ENCODE measurements at places on chromosomes 11 and 22.

DNA sequence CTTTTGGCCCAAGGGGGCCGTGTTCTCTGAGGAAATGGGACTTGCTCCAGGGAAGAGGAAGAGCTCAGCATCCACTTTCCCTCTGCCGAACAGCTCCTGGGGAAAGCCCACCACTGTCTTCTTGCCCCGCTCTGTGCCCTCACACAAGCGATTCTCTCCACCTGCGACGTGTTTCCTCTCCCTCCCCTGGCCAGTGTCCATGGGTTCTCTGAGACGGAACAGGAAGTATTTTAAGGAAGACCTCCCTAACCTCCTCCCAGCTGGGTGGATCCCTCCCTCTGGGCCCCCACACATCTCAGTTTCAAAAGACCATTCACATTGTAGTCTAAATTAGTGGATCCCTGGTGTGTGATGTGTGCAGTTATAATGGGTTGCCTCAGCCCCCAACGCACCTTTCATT lies 1.6 kb downstream of the TP53AIP1 start:
- H3K4me3 ChIP-seq, result no peak overlapping the region
- H3K36me3 ChIP-seq, result no peaks in the 10 kb centered on the region
- no peaks in the 10 kb centered on the region for H3K27me3 ChIP-seq
- no peak for DNase-seq
- H3K4me1 ChIP-seq, result no peaks in the 10 kb centered on the region

- DNase-seq, result no peak
- H3K4me1 ChIP-seq, result no peaks in the 10 kb centered on the region
Measured at GRCh38 chr11:70535191-70535971, 137.1 kb downstream of the CTTN start.

DNA sequence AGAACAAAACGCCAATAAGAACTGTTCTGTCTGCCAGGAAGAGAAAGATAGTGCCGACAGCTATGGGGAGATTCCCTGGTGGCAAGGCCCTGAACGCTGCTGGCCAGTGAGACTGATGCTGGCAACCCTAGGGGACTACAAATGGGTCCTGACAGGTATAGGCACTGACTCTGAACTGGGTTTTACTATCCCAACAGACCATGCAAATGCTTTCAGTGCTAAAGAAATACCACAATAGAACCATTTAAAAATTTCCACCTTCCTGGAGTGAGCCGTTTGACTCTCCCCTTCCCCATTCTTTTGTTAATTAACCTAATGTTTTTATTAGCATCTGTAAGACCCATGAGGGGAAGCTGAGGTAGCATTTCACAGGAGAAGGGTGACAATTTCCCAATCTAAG lies 25.7 kb downstream of the USP28 start:
- peaks cover 13% of the 10 kb centered on the region for H3K36me3 ChIP-seq
- peaks cover 8% of the 10 kb centered on the region for H3K4me1 ChIP-seq
- no peak overlapping the region for H3K4me3 ChIP-seq
- H3K27me3 ChIP-seq, result no peaks in the 10 kb centered on the region
- H3K27ac ChIP-seq, result no peak overlapping the region

GRCh38 chr22:46848197-46848596 lies 85.7 kb downstream of the TBC1D22A start:
- H3K27ac ChIP-seq, result no peak overlapping the region
- no peak for DNase-seq
- no peaks in the 10 kb centered on the region for H3K27me3 ChIP-seq
- H3K4me1 ChIP-seq, result peaks cover 7% of the 10 kb centered on the region

GRCh38 chr11:17077240-17077519 lies 287 bp downstream of the RPS13 start:
- H3K27ac ChIP-seq, result peak overlapping the region; percentile 85
- H3K36me3 ChIP-seq, result peaks cover 19% of the 10 kb centered on the region
- peak overlapping the region; percentile 97 for H3K4me3 ChIP-seq
- no peak for DNase-seq
- no peaks in the 10 kb centered on the region for H3K27me3 ChIP-seq
- peaks cover 12% of the 10 kb centered on the region for H3K4me1 ChIP-seq

- H3K36me3 ChIP-seq, result peaks cover 31% of the 10 kb centered on the region
- peaks cover 12% of the 10 kb centered on the region for H3K4me1 ChIP-seq
- H3K27me3 ChIP-seq, result no peaks in the 10 kb centered on the region
- peak overlapping the region; percentile 92 for H3K4me3 ChIP-seq
Measured at GRCh38 chr11:57335023-57335342, 709 bp downstream of the SSRP1 start.

GRCh38 chr11:116162086-116162885 lies 610.5 kb downstream of the BUD13 start:
- H3K36me3 ChIP-seq, result no peaks in the 10 kb centered on the region
- no peak for DNase-seq
- H3K27me3 ChIP-seq, result no peaks in the 10 kb centered on the region
- no peaks in the 10 kb centered on the region for H3K4me1 ChIP-seq
- no peak overlapping the region for H3K27ac ChIP-seq

GRCh38 chr11:1879941-1880720 lies 11.6 kb downstream of the PRR33 start:
- no peaks in the 10 kb centered on the region for H3K36me3 ChIP-seq
- peaks cover 18% of the 10 kb centered on the region for H3K4me1 ChIP-seq
- H3K27me3 ChIP-seq, result no peaks in the 10 kb centered on the region
- H3K4me3 ChIP-seq, result no peak overlapping the region
- H3K27ac ChIP-seq, result peak overlapping the region; percentile 55
- DNase-seq, result no peak

DNA sequence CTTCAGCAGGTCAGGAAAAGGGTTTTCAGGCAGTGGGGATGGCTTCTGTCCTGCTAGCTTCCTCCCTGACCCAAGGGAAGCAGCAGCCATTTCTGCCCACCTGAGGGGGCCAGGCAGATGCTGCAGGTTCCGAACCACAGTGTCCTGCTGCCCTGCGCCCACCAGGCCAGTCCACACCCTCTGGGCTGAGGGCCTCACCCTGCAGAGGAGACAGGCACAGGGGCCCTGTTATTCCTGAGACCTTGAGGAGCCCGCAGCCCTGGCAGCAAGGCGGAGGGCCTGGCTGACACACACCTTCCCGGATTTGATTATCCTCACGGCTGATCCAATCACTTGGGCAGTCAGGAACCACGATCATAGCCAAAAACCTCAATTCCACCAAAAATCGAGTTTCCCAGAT lies 725.8 kb downstream of the BRD1 start:
- H3K36me3 ChIP-seq, result no peaks in the 10 kb centered on the region
- no peak for DNase-seq
- H3K27ac ChIP-seq, result no peak overlapping the region
- H3K4me1 ChIP-seq, result peaks cover 11% of the 10 kb centered on the region
- H3K4me3 ChIP-seq, result no peak overlapping the region

DNA sequence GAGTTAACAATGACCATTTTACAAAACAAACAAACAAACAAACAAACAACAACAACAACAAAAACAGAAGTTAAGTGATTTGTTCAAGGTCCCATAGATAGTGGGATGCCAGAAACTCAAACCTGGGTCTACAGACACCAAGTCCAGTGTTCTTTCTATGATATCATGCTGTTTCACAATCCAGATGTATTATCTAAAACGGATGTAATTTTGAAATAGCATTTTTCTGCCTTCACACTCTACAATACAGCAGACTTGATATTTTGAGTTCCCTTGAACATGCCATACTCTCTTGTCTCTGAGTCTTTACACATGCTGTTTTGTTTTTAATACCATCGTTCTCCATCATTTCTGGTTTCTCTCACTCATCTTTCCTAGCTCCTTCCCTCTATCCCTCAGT lies 104.5 kb downstream of the RELT start:
- no peak overlapping the region for H3K4me3 ChIP-seq
- no peaks in the 10 kb centered on the region for H3K4me1 ChIP-seq
- no peaks in the 10 kb centered on the region for H3K27me3 ChIP-seq
- no peak for DNase-seq

- H3K4me3 ChIP-seq, result peak overlapping the region; percentile 14
- no peak overlapping the region for H3K27ac ChIP-seq
- peaks cover 20% of the 10 kb centered on the region for H3K4me1 ChIP-seq
- H3K36me3 ChIP-seq, result peaks cover 10% of the 10 kb centered on the region
- no peak for DNase-seq
Measured at GRCh38 chr22:24189249-24190158, 8.2 kb downstream of the SUSD2 start.

DNA sequence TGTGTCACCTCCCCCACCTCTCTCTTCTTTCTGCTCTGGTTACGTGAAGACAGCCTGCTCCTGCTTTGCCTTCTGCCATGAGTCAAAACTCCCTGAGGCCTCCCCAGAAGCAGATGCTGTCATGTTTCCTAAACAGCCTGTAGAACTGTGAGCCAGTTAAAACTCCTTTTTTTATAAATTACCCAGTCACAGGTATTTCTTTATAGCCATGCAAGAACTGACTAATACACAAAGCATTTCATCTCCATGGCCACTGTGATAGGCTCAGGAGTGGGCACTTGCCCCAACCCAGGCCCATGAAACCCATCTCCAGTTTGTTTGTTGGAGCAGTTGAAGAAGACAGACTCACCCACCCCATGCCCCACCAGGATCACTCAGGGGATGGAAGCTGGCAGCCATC lies 253.3 kb upstream of the ISX start:
- H3K27ac ChIP-seq, result no peak overlapping the region
- no peak overlapping the region for H3K4me3 ChIP-seq
- no peaks in the 10 kb centered on the region for H3K4me1 ChIP-seq
- DNase-seq, result no peak
- H3K27me3 ChIP-seq, result no peaks in the 10 kb centered on the region

GRCh38 chr22:48098921-48099245 lies 1336.4 kb downstream of the TBC1D22A start:
- H3K36me3 ChIP-seq, result no peaks in the 10 kb centered on the region
- no peaks in the 10 kb centered on the region for H3K4me1 ChIP-seq
- H3K4me3 ChIP-seq, result no peak overlapping the region
- no peak for DNase-seq
- no peak overlapping the region for H3K27ac ChIP-seq
- no peaks in the 10 kb centered on the region for H3K27me3 ChIP-seq

GRCh38 chr22:30267382-30268302 lies 991 bp upstream of the OSM start:
- H3K4me3 ChIP-seq, result peak overlapping the region; percentile 60
- H3K27me3 ChIP-seq, result no peaks in the 10 kb centered on the region
- no peak overlapping the region for H3K27ac ChIP-seq
- no peaks in the 10 kb centered on the region for H3K36me3 ChIP-seq
- H3K4me1 ChIP-seq, result no peaks in the 10 kb centered on the region
- no peak for DNase-seq

DNA sequence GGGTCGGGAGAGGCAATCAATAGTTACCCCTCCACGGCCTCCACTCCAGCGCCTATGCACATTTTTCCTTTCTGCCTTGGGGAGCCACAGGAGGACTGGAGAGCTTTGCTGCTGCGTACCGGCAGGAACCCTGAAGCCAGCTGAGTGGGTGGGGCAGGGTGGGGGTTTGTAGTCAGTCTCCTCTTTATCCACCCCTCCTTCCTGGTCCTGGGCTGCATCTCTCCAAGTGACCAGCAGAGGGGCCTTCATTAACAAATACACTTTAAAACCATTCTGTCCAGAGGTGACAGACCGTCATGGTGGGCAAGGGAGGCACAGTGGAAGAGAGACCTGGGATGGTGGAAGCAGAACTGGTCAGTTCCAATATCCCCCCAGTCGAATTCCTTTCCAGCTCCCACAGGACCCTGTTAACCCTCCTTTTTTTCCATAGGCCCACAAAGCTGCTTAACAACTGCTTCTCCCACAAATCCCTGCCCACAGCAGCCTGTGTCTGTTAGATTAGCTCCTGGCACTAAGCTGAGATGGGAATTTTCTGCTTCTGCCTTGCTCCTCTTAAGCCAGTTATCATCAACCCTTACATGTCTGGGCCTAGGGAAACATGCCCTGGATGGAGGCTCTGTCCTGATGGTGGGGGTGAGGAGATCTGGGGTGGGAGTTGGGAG lies 3.9 kb upstream of the ABCG4 start:
- H3K36me3 ChIP-seq, result no peaks in the 10 kb centered on the region
- no peak for DNase-seq
- H3K27ac ChIP-seq, result no peak overlapping the region
- H3K4me3 ChIP-seq, result no peak overlapping the region

DNA sequence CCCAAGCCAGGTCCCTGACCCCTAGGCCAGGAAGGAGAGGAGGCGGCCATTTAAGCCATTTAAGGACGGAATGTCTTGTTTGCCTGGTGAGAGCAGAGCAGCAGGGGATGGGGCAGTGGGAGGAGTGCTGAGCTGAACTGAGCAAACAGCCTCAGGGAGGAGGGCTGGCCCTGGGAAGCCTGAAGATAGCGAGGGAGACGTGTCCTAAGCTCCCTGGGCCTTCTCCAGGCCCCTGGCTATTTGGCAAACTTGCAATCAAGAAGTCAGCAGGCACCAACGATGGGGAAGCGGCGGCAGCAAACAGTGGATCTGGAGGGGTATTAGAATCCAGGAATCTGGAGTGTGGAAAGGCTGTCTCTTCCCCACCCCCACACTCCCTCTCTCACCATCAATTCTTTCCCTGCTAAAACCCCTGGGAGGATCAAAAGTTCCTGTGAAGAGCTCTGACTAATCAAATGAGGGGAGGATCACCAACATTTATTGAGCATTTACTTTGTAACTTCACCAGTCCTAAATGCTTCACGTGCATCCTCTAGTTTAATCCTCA lies 8.8 kb downstream of the BCL9L start:
- peaks cover 99% of the 10 kb centered on the region for H3K4me1 ChIP-seq
- peak overlapping the region; percentile 96 for H3K27ac ChIP-seq
- H3K27me3 ChIP-seq, result no peaks in the 10 kb centered on the region
- H3K4me3 ChIP-seq, result peak overlapping the region; percentile 98

- no peaks in the 10 kb centered on the region for H3K4me1 ChIP-seq
- no peak for DNase-seq
- H3K36me3 ChIP-seq, result no peaks in the 10 kb centered on the region
- H3K27me3 ChIP-seq, result no peaks in the 10 kb centered on the region
- peak within 1 kb of the TSS; percentile 67 for H3K4me3 ChIP-seq
- H3K27ac ChIP-seq, result no peak within 1 kb of the TSS
Measured at GRCh38 chr11:66728693-66729385, at the start of gene SPTBN2. SPTBN2 (minus strand) TSS chr11:66729216; CDS start chr11:66721240, 7,976 bp downstream.

GRCh38 chr22:21582801-21583740 lies 15.6 kb downstream of the UBE2L3 start:
- H3K27me3 ChIP-seq, result no peaks in the 10 kb centered on the region
- H3K4me1 ChIP-seq, result peaks cover 5% of the 10 kb centered on the region
- DNase-seq, result no peak
- no peaks in the 10 kb centered on the region for H3K36me3 ChIP-seq
- no peak overlapping the region for H3K27ac ChIP-seq

GRCh38 chr11:92789761-92790160 lies 179.7 kb upstream of the MTNR1B start:
- no peak overlapping the region for H3K27ac ChIP-seq
- H3K27me3 ChIP-seq, result no peaks in the 10 kb centered on the region
- no peak overlapping the region for H3K4me3 ChIP-seq
- no peaks in the 10 kb centered on the region for H3K4me1 ChIP-seq
- no peak for DNase-seq
- no peaks in the 10 kb centered on the region for H3K36me3 ChIP-seq

DNA sequence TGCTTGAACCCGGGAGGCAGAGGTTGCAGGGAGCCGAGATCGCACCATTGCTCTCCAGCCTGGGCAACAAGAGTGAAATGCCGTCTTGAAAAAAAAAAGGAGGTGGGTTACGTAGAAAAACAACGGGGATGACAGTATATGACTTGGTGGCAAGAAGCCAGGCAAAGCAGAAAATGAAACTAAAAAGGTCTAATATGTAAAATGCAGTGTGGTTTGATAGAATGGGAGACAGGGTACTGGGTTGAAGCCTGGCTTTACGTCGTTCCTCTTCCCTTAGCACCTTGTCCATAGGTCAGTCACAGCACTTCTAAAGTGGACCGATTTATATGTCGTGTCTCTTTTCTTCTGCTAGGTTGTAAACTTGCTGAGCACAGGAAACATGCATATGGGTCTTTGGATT lies 274.9 kb upstream of the ZC3H12C start:
- H3K4me3 ChIP-seq, result no peak overlapping the region
- no peak for DNase-seq
- no peak overlapping the region for H3K27ac ChIP-seq
- H3K27me3 ChIP-seq, result no peaks in the 10 kb centered on the region
- no peaks in the 10 kb centered on the region for H3K4me1 ChIP-seq
- H3K36me3 ChIP-seq, result no peaks in the 10 kb centered on the region
